ENCODE measurements at places on chromosomes 13 and 19.

DNA sequence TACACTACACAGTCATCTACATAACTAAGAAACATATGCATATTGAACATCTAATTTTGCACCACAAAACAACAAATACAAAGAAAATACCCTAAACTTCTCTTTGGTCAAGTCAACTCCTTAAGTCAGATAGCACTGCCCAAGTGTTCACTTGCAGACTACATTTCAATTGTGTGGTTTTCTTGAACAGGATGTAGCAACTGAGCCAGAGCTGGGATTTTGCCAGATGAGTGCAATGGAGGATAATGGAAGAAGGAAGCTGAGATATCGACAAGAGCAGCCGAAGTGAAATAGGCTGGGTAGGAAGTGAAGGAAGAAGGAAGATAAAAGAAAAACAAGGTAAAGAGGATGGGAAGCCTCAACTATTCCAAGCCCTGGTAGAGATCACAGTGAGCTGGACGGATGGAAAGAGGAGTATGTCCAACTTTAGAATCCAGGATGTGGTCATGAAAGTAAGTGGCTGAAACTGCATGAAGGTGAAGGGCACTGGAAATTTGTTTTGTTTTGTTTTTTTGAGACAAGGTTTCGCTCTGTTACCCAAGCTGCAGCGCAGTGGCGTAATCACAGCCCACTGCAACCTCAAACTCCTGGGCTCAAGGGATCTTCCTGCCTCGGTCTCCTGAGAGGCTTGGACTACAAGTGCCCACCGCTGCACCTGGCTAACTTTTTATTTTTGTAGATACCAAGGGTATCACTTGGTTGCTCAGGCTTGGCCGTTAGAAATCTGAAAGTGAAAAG is 15.0 kb downstream of the NUFIP1 start:
- no peak for DNase-seq

- DNase-seq = no peak
Observed at GRCh38 chr19:50667177-50667758, 18.0 kb downstream of the C19orf81 start.

DNA sequence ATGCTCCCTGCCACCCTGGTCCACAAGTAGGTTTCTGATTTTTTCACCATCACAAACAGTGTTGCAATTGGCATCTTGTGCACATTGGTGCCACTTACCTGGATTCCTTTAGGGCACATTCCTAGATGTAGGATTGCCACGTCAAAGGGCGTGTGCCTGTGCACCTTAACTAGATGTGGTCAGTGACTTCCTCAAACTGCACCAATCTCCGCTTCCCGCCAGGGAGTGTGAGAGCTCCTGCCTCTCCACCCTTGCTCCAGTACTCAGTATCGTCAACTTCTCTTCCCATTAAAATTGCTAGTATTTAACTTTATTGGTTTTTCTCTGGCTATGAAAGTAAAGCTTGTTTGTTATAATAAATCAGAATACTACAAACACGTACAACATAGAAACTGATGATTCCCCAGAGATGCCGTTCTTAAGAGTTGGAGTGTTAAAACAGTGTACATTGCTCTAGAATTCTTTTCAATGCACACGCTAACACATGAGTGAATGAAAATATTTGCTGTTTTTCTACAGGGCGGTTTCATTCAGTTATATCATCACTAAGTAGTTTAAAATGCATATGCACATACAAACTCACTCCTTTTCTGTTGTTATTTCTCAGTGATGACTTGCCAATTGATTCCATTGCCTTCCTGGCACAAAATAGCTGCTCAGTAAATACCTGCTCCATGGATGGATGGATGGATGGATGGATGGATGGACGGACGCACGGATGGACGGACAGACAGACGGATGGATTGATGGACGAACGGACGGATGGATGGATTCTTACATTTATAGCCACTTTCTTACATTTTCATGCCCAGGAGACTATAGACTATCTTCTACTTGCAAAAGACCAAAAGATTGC is 23.4 kb downstream of the CCNE1 start:
- DNase-seq = no peak

- no peak for DNase-seq
Observed at GRCh38 chr13:25873242-25873612, 178.6 kb downstream of the SHISA2 start.

- no peak for DNase-seq
Observed at GRCh38 chr13:51230477-51231105, 8.4 kb downstream of the FAM124A start.

DNA sequence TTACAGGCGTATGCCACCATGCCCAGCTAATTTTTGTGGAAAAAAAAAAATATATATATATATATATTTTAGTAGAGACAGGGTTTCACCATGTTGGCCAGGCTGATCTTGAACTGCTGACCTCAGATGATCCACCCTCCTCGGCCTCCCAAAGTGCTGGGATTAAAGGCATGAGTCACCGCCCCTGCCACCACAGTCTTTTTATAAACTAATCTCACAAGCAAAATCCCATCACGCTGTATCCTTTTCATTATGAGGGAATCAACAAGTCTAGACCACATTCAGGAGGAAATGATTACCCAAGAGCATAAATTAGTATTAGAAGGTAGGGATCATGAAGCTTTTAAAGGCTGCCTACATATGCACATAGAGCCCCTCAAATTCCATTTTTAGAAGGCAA is 210.6 kb upstream of the NBEA start:
- no peak for DNase-seq

Data from thymus (tissue), 14 donors.